ENCODE measurements at places on chromosomes 3 and 15. TPM values are rescaled to one million over a fixed set of nuclear protein-coding genes. Genes with fewer than 3 reads are reported as not detected.

DAPK2 gene
- 0.63 TPM for polyA plus RNA-seq

SAMD7 gene
- polyA plus RNA-seq = not detected

UROC1 gene
- polyA plus RNA-seq = 2.0 TPM

GOLGA6L7 gene
- not detected for polyA plus RNA-seq

FGF12 gene
- polyA plus RNA-seq = 0.07 TPM

CD47 gene
- 2.5 TPM for polyA plus RNA-seq

SPINK8 gene
- not detected for polyA plus RNA-seq

GNAT1 gene
- not detected for polyA plus RNA-seq

CERS3 gene
- polyA plus RNA-seq = not detected

RTP4 gene
- polyA plus RNA-seq = 0.08 TPM

PPP2R3A gene
- polyA plus RNA-seq = 0.08 TPM

C2CD4B gene
- polyA plus RNA-seq = not detected

LCTL gene
- polyA plus RNA-seq = 0.96 TPM

SCN5A gene
- 0.07 TPM for polyA plus RNA-seq

SPATA12 gene
- 0.25 TPM for polyA plus RNA-seq

LRRIQ4 gene
- polyA plus RNA-seq = not detected

IL17RB gene
- polyA plus RNA-seq = 198 TPM

PLA2G4E gene
- 0.01 TPM for polyA plus RNA-seq

COL6A5 gene
- not detected for polyA plus RNA-seq

SEMA3G gene
- 8.3 TPM for polyA plus RNA-seq

SERINC4 gene
- polyA plus RNA-seq = 0.04 TPM

MEIS2 gene
- polyA plus RNA-seq = 9.4 TPM
